AG04450 (cell line): ENCODE measurements at places on chromosomes 1 and 21.
A peak's percentile ranks its signal among the peaks of the same experiment; 100 is the strongest.

- no peak for DNase-seq
These were observed 78.0 kb downstream of the SYT2 start for GRCh38 chr1:202632241-202632640.

GRCh38 chr1:4119516-4120220 lies 219.6 kb upstream of the C1orf174 start:
- DNase-seq, result no peak

GRCh38 chr1:150110116-150110515 lies 39.6 kb upstream of the PLEKHO1 start:
- no peak for DNase-seq

- DNase-seq, result no peak
These were observed 17.1 kb downstream of the KCNJ6 start for GRCh38 chr21:37899146-37899545.

DNA sequence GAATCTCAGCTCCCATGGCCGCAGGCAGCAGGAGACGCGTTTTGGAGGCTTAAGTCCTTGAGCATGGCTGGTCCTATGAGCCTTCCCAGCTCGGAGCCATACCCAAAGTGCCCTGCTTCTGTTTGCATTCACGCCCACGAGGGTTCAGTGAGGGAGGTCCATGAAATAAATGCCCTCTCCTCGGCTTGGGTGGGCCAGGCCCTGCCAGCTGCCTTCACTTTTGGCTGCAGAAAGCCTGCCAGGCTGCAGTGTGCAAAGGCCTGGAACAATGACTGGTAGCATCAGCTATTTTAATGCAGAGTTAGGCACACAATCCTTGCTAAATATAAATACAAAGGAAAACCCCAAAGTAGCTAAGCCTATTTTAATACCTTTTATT lies 49.4 kb downstream of the H3-3A start:
- DNase-seq, result no peak

- no peak for DNase-seq
These were observed 29.1 kb downstream of the IL12RB2 start for GRCh38 chr1:67336783-67337182.

DNA sequence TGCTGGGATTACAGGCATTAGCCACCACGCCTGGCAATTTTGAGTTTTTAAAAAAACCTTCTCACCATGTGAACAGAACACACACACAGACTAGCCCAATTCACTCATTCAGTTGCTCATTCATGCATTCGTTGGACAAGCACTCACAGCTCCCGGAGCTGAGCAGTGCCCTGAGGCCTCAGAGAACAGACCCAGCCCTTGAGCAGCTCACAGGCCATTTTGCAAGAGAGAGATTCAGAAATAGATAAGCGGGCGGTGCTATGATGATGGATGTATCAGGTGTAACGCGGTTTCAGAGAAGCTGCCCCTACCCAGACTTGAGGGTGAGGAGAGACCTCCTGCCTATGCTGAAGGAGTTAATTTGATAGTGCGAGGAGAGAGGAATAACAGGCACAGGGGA lies 18.6 kb downstream of the PTAFR start:
- DNase-seq, result no peak

DNA sequence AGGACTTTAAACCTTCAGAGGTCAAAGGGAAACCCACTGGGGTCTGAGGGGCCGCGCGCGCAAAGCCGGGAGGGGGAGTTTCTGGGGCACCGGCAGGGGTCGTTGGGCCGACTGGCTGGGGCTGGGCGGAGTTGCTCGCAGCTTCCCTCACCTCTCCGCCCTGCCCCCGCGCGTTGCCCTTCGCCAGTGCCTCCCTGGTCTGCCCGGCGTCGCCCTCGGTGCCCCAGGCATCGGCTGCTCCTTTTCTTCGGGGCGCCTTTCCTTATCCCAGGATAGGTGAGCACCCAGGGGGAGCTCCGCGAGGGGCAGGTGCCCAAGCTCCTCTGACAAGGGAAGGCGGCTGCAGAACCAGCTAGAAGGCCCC lies 390 bp upstream of the NGF start:
- DNase-seq, result no peak

DNA sequence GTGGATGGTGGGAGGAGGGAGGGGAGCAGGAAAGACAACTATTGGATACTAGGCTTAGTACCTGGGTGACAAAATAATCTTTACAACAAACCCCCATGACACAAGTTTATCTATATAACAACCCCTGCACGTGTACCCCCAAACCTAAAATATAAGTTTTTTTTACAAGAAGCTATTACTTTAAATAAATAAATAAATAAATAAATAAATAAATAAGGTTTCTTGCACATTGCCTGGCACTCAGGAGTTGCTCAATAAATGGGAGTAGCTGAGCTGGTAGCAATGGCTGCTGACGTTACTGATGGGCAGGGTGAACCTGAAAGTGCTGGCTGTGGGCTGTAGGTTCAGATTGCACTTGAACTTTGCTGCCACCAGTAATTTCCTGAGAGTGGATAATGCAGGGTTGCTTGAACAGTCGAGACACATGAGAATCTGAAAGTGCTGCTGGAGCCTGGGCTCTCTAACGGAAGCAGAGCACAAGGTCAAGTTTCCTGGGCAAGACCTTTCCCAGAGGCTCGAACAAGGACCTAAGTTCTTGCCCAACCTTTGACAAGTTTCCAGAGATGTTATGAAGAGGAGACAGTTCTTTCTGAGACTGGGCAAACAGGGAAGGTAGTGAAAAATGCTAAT lies 14.8 kb upstream of the KCNE2 start:
- no peak for DNase-seq

- DNase-seq, result no peak
These were observed 265.9 kb upstream of the RUNX1 start for GRCh38 chr21:35314857-35315582.

GRCh38 chr1:32989160-32990050 lies 24.8 kb upstream of the RNF19B start:
- DNase-seq, result peak; percentile 86

- no peak for DNase-seq
These were observed 25.5 kb upstream of the RGS8 start for GRCh38 chr1:182709855-182710254.

GRCh38 chr1:92784021-92784638 lies 778 bp downstream of the EVI5 start:
- DNase-seq, result no peak

GRCh38 chr21:14245711-14246110 lies 29.8 kb downstream of the RBM11 start:
- DNase-seq, result no peak
